NCI-H526 (cell line): ENCODE measurements at places on chromosomes 6 and 20.

GRCh38 chr6:131995917-131996316 is 44.7 kb upstream of the CCN2 start:
- DNase-seq: no peak

GRCh38 chr20:9566977-9567376 is 52.6 kb downstream of the LAMP5 start:
- DNase-seq: no peak

DNA sequence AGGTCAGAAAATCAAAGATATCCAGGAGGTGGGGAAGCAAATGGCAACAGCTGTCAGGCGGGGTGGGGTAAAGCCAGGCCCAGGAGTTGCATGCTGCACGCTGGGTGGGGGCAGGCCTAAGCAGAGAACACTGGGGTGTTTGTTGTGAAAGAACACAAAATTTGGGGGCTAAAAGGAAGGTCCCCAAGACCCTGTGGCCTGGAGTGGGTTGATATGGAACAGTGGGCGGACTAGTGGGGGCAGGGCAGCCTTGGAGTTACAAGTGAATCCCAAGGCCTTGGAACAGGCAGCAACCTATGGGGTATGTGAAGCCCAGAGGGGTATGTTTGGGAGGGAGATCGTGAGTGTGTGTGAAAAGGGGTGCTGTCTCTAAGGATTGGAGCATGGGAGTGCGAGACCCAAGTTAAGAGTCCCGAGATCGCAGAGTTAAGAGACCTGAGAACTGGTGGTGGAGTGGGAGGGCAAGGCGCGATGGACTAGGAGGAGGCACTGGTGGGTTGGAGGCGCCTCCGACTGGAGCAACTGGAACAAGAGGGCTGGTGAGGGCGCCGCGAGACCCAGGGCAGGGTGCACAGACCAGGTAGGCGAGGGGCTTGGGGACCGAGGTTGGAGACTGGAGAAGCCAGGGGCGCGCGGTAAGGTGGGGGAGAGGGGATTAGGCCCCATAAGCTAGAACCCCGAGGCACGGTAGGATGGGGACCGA is 658 bp downstream of the CUL7 start:
- no peak for DNase-seq

- DNase-seq: no peak
These were observed 96.6 kb downstream of the PLG start for GRCh38 chr6:160798625-160799024.

- no peak for DNase-seq
These were observed 223.3 kb downstream of the TMEM242 start for GRCh38 chr6:157099912-157100593.

DNA sequence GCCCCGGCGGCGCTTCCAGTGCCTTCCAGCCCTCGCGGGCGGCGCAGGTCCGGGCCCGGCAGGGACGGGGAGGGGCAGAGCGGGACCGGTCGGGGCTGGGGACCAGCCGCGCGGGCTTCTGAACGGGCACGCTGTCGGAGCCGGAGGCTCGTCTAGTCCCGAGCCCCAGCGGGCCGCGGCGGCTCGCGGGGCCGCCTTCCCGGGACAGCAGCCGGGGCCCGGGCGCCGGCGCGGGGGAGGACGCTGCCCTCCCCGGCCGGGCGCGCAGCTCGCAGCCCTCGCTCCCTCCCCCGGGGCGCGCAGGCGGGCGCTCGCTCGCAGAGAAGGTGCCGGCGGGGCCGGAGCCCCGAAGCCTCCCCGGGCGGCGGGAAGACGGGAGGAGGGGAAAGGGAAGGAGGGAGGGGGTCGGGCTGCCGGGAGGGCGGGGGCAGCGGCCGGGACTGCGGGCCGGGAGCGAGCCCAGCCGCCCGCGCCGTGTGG is 696 bp upstream of the SIRPA start:
- DNase-seq: peak; percentile 88

DNA sequence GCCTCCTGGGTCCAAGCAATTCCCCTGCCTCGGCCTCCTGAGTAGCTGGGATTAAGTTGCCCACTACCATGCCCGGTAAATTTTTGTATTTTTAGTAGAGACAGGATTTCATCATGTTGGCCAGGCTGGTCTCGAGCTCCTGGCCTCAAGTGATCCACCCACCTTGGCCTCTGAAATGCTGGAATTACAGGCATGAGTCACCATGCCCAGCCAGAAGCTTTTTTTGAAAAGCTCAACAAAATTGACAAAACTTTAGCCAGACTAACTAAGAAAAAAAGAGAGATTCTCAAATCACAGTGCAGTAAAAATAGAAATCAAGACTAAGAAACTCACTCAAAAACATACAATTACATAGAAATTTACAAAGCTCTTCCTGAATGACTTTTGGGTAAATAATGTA is 420.6 kb downstream of the COL12A1 start:
- no peak for DNase-seq

GRCh38 chr6:47473791-47474346 is 3.7 kb upstream of the CD2AP start:
- no peak for DNase-seq

DNA sequence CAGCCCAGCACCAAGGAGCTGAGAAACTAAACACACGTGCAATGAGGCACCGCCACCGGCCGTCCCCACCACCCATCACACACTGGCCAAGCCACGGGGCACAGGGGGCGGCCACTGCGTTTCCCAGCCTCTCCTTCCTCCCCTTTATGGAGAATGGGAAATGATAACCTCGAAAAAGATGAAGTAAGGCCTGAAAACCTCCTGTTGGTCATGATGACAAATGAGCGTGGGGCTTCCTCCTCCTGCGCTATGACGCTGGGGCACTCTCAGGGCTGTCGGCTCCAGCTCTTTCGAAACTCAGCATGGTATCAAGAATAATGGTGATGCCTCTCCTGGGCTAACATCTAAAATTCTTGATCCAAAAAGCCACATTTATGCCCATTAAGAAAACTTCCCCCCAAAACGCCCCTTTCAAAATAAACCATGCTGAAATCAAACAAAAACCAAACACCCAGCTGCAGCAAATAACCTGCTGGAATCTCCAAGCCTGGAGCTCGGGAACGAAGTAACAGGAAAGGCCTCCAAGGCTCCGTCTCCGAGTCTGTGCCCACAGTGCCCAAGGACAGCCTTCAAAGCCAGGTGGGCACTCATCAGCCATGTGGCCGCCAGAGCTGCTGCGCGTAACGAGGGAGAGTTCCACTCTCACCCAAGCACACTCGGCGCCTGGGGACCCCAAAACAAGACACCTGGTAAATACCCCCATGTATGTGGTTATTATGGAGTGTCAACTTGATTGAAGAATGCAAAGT is 50.0 kb downstream of the TAF4 start:
- DNase-seq: no peak

- DNase-seq: peak; percentile 12
These were observed 979 bp upstream of the SOD2 start for GRCh38 chr6:159693894-159694545.

GRCh38 chr6:5967594-5967993 is 39.1 kb downstream of the NRN1 start:
- DNase-seq: no peak

DNA sequence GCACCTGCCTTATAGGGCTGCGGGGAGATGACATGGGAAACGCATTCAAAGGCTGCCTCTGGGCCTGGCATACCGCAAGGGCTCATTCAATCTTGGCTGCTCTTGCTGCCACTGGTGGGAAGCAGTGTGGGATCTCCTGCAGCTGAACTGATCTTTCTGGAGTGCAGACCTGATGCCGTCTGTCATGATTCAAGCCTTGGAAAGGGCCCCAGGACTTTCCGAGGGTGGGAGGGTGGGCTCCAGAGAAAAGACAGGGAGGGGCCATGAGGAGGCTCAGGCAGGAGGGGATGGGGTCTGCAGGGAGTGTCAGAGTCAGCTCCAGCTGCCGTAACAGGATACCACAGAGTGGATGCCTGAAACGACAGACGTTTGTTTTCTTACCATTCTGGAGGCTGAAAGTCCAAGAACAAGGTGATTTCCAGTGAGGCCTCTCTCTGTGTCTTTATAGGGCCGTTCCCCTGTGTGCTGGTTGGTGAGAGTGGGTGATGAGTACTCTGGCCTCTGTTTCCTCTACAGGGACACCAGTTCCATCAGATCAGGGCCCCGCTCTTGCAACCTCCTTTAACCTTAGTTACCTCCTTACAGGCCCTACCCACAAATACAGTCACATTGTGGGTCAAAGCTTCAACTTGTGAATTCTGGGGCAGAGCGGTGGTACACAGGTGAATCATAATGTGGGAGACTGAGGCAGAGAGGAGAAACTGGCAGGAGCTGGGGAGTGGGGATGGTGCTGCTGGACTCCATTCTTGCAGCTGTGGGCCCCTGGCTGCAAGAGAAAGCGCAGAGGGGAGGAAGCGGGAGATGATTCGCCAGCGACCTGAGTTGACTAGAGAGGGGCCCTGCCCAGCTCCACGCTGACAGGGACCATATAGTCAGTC is 148.4 kb downstream of the SYCP2 start:
- DNase-seq: no peak

GRCh38 chr20:62898093-62898964 is 28.0 kb downstream of the DIDO1 start:
- no peak for DNase-seq

GRCh38 chr6:153125032-153125431 is 6.0 kb downstream of the RGS17 start:
- no peak for DNase-seq

DNA sequence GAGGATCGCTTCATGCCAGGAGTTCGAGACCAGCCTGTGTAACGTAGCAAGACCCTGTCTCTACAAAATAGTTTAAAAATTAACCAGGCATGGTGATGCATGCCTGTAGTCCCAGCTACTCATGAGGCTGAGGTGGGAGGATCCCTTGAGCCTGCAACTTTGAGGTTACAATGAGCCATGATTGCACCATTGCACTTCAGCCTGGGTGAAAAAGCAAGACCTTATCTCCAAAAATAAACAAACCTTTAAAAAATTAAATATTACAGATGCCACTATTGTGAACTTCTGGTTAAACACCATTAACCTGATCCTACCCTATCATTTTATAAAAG is 116.8 kb downstream of the ARHGAP18 start:
- DNase-seq: no peak

DNA sequence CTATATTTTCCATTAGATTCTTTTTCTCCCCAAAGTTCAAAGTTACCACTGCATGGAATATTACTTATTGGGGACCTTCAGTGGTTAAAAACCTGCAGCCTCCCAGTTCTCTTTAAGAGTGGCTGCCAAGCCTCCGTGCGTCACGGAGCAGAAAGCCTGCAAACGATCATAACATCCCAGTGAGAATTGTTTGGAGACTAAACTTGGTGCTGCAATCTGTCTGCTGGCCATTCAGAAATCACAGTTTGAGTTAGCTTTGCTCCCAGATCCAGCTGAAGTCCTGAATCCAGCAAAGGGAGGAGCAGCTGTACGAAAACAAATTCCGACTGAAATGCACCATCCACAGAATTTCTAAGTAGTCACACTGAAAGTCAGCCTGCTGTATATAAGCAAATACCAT is 213.5 kb upstream of the PDE10A start:
- DNase-seq: no peak

DNA sequence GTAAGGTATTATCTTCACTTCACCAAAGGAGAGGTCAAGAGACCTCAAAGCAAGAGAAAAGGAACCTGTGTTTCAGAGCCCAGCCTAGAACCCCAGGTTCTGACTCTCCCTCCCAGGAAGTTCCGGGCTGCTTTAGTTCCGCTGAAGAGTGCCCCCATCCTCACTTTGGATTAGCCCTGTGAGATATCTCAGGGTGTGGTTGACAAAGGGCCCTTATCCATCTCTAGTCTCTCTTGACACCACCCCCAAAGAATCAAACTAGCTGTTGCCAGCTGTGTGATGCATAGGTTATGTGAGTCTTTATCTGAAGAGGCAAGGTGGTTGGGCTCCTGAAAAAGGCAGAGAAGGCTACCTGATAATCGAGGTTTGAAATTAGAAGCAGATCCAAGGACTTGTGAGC is 20.6 kb downstream of the BRPF3 start:
- DNase-seq: no peak

- no peak for DNase-seq
These were observed 29.4 kb upstream of the KIF25 start for GRCh38 chr6:167968091-167968490.

GRCh38 chr6:7235712-7236305 is 77.2 kb downstream of the SSR1 start:
- DNase-seq: no peak

- DNase-seq: no peak
These were observed 203.0 kb downstream of the CDC5L start for GRCh38 chr6:44590471-44590870.

GRCh38 chr20:35134880-35135279 is 12.3 kb downstream of the EDEM2 start:
- no peak for DNase-seq

DNA sequence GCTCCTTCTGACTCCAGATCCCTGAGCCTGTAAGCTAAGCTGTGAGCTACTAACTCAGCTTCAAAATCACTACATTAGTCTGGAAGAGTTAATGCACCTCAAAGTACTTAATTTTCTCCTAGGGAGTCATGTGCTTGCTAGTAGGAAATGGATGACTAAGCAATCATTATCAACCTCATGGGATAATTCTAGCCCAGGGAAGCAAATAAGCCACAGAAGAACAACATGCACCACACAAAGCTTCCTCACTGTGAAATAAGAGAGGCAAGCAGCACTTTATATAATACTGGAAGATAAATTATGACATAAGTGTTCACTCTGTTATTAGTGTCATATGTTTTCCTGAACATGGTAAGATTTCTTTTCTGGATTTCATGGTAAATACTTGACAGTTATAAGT is 57.9 kb upstream of the RCAN2 start:
- peak; percentile 25 for DNase-seq

DNA sequence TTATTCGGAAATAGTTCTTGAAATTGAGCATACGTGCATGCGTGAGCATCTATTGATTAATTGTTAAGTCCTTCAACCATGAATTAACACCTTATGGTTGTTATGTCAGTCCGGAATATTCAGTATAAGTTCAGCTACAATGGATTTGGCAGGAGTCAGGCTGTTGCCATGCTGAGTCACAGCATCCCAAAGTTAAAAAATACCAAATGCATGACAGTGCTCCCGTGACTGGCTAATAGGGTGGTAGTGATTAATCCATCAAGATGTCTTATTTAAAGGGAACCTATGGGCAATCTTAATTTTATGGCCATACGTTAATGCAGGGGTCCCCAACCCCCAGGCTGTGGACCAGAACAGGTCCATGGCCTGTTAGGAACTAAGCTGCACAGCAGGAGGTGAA is 10.5 kb downstream of the RAE1 start:
- no peak for DNase-seq

GRCh38 chr6:52547647-52548352 is 29.1 kb downstream of the TRAM2 start:
- DNase-seq: no peak

DNA sequence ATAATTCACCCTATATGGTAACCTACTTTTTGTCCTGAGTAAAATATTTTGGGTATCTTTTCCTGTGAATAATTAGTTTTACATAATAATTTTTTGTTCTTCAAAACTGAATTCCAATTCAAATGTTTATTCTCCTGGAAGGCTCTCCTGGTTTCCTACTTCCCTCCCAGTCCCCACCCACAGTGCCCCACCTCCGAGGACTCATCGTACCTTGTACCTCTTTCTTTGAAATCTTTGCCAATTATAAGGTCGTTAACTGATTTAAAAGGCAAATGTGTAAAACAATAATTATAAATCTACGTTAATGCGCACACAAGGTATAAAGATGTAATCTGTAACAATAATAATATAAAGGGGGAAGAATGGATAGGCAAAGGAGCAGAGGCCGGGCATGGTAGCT is 40.5 kb upstream of the VEGFA start:
- no peak for DNase-seq
